ENCODE measurements at places on chromosomes 7 and 10.

- DNase-seq, result no peak
These were observed 674 bp downstream of the MRPS24 start for GRCh38 chr7:43868681-43869005.

- DNase-seq, result no peak
These were observed 23.6 kb downstream of the SORBS1 start for GRCh38 chr10:95537542-95537927.

DNA sequence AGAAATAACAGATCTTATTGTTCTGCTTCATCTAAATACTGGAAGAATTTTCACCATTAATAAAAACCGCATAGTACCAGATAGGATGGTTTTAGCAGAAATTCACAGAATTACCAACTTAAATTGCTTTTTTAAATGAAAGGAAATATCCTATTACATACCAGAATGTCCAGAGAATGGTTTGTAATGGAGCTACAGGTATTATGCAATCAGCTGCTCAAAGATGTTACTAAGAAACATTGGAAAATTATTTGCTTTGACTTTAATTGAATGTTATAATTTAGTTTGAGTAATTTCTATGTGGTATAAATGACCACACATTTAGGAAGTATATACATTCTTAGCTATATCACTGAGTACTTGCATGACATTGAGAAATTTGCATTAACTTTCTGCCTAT, 338.3 kb downstream of the ETV1 start:
- no peak for DNase-seq

DNA sequence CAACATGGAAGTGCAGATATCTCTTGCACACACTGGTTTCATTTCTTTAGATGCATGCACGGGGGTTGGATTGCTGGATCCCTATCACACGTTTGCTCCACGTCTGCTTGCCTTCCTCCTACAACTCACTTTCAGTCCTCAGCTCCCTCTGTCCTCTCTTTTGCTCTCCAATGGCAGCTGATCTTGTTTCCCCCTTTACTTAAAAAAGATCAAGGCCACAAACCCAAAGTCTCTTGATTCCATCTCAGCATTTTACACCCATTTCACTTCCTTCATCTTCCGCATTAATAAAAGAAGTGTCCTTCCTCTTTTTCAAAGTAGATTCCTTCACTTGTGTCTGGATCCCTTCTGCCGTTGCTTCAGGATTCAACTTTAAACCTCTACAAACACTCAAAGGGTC, 245.2 kb downstream of the DOCK4 start:
- DNase-seq, result no peak

GRCh38 chr7:70271617-70272081, 673.4 kb downstream of the AUTS2 start:
- DNase-seq, result no peak

GRCh38 chr7:118350260-118350659, 125.8 kb downstream of the ANKRD7 start:
- DNase-seq, result no peak

DNA sequence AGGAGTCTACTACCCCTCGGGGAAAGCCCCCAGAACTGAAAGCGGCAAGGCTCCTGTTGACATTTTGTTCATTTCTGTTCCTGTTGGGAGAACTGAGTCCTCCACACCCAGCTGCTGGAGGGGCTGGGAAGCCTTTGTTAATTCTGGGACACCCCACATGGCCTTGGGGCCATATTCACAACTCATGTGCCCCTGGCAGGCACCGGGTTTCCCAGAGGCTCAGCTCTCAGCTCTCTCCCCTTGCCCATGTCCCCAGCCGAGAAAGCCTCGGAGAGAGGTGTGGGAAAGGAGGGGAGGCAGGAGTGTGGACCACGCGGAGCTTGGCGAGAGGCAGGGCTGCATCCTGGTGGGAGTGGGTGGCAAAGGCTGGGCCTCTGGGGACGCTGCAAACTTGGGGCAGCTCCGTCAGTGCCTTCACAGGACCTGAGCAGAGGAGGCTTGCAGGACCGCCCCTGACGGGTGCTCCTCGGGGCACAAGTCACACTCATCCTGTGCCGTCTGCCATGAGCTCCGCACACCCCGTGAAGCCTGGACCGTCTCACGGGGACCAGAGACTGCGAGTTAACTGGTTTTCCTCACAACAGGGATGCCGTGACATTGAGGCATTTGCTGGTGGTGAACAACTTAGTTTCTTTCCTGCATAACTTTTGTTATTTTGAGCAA, 140.9 kb downstream of the DNAJB6 start:
- DNase-seq, result no peak

- DNase-seq, result no peak
These were observed 11.9 kb upstream of the CALU start for GRCh38 chr7:128727239-128727638.

DNA sequence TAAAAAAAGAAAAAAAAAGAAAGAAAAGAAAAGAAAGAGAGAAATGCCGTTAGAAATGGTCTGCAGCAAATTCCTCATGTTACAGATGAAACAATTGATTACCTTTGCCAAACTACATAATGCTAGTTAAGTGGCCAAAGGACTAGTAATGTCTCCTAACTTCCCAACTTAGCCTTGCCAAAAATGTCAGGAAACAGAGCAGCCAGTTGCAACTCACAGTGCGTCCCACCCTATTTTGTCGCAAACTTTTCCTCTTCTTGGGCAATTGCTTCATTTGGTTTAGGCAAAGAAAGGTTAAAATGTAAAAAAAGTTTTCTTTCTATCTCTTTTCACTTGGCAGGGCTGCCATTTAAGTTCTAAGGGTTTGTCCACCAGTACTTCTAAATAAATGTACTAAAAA, 53.1 kb downstream of the APBB1IP start:
- no peak for DNase-seq
